ENCODE measurements at places on chromosomes 5 and 9.

- DNase-seq = no peak
Measured at GRCh38 chr9:91857291-91858212, 92.5 kb downstream of the ROR2 start.

GRCh38 chr9:83066771-83067170 is 3.8 kb upstream of the RASEF start:
- no peak for DNase-seq

GRCh38 chr9:37373621-37374020 is 48.9 kb upstream of the GRHPR start:
- DNase-seq = no peak

DNA sequence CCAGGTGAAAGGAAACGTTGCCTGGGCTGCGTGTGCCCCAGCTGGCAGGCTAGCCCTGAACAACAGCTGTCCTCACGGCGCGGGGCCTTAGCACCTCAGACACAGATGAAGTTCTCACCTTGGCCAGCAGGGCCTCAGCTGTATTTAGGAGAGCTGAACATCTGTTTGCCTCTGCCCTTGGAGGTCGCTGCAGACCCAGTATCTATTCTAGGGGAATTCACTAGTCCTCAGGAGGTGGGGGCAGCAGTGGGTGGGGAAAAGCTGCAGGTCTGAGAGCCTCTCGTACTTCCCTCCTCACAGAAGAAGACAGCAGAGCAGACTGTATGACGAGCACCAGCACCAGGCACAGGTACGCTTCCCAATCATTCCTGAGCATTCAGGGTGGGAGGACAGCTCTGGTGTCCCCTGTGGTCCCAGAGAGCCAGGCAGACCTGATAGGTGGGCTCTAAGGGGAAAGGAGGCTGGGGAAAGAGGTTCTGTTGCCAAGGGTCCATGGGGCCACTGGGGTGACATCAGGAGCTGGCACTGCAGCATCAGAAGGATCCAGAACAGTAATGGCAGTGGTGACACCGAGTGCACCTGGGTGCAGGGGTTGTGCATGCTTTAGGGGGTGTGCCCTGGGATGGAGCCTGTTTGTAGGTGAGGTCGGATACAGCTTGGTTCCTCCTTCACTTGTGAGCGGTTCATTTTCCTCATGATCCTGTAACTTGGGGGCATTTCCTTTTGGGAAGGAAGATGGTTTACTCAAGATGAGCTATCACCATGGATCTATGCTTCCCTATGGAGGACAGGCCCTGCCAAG is 13.8 kb downstream of the CD74 start:
- DNase-seq = no peak

DNA sequence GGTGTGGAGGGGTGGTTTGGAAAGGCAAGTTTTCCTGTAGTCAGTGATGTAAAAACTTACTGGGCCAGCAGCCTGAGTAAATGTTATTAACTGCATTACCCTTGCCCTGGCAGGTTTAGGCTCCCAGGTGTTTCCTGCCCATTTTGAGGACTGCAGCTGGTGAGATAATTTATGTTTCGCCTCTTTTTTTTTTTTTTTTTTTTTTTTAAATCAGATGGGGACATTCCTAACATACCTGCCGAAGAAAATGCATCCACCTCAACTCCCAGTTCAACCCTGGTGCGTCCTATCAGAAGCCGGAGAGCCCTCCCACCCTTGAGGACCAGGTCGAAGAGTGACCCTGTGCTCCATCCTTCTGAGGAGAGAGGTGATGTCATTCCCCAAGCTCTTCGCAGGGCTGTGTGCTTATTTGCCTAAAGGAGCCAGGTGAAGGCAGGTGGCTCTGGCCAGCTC is 60.6 kb downstream of the ENTREP1 start:
- no peak for DNase-seq

DNA sequence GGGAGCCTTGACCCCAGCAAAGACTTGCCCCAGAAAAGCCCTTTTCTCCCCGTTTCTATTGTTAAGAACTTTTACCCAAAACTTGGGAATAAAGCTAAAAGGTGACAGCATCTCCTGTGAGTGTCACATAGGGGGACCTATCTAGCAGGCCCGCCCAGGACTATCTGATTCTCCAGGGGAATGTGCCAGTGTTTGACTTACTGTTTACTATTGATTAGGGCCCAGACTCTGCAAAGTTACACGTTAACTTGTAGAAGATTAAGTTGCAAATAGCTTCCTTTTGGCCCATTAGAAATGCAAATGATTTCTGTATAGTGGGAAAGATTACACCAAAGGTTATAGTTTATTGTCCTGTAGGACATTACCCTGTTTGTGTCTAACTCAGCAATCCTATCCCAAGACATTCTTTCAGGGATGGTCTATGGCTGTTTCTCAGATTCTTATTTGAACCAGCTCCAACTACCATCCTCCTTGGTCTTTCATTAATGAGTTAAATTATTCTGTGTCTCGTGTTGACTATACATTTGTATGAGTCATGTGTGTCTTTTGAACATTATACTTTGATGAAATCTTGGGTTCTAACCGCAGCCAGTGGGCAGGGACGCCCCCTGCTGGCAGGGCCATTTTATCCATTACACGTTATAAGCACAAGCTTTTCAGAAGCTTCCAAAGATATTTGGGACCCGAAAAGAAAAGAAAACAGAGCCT is 60.7 kb downstream of the HRH2 start:
- no peak for DNase-seq

- DNase-seq = no peak
Measured at GRCh38 chr9:80156756-80157472, 585.1 kb downstream of the TLE4 start.

DNA sequence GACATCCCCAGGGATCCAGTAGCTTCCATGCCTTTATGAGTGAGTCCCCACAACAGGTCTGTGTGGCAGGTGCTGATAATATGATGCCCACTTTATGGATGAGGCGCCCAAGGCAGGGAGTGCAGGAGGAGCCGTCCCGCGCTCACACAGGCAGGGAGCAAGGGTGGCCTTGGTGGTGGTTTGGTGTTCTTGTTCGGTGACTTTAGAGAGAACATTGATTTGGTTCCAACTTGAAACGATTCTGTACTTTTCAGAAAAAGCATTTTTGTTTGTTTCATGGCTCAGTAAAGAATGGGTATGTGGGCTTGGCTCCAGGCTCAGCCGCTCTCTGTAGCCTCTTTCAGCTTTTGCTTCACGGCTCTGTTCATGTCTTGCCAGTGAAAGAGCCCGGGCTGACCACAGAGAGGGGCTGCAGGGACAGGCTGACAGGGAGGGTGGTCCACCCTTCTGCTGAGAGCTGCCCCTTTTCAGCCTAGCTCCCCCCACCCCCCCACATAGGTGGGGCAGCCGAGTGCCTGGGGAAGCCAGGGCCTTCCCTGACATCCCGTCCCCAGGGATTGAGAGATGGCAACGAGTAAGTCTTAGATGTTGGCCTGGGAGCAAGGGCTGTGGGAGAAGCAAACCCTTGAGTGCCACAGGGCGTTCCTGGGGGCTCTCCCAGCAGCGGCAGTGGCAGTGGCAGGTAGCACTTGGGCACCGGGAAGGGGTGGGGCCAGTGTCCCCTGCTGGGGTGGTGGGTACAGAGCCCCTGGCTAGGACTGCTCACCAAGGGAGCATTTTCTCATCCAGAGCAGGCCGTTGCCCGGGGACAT is 28.0 kb downstream of the NCS1 start:
- no peak for DNase-seq
